ENCODE measurements at places on chromosomes 11 and 22.

DNA sequence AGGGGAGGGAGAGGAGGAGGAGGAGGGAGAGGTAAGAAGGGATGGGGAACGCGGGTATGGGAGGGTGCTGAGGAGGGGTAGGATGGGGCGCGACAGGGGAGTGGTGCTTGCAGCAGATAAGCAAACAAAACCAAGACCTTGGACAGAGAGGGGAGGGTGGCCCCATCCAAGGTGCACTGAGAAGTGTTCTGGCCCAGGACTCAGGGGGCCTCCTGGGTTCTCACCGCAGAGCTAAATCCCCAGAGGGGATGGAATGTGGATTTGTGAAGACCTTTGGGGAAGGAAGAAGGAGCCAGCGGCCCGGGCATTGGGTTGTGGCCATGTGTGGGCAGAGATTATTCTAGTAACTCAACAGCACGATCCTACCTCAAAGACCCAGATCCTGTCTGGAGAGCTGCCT is 90.9 kb upstream of the LINC01488 start:
- no peak for DNase-seq

- peak; percentile 61 for DNase-seq
Measured at GRCh38 chr11:63567044-63567840, 4.1 kb upstream of the PLAAT2 start.

DNA sequence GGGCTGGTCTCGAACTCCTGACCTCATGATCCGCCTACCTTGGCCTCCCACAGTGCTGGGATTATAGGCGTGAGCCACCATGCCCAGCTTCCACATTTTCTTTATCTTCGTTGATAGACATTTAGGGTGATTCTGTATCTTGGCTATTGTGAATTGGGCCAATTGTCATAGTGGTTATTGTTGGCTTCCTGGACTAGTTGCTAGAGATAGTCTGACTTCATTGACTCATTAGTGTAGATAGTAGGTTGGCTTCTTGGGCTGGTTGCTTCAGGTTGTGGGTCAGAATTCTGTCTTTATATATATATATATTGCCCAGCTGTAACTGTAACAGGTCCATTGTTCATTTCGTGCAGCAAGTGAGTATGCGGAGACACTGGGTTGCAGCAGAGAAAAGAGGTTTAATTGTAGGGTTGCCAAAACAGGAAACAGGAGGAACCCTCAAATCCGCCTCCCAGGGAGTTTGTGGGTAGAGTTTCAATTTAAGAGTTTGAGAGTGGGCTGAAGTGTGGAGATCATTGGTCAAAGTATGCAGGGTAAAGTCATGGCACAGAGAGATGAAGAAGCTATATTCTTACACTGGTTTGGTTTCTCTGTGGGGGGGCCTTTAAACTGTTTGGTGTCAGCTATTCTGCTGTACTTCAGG is 22.0 kb downstream of the ATG13 start:
- DNase-seq: no peak

DNA sequence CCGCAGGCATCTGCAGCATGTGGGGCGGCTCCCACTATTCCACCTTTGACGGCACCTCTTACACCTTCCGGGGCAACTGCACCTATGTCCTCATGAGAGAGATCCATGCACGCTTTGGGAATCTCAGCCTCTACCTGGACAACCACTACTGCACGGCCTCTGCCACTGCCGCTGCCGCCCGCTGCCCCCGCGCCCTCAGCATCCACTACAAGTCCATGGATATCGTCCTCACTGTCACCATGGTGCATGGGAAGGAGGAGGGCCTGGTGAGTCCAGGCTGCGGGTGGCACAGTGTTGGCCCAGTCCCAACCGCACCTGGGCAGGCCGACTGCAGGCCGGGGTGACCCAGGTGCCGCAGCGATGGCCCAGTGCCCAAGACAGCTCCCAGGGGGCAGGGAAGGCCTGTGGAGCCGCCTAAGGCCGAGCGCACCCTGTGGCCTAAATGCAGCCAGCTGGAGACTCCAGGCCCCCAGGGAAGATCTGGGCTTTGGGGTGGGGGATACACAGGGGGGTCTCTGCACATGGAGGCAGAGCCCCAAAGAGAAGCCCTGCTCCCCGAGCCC is 31.3 kb downstream of the MUC5B start:
- no peak for DNase-seq

GRCh38 chr11:65182258-65183170 is 786 bp downstream of the CAPN1 start:
- DNase-seq: peak; percentile 31

GRCh38 chr11:17960091-17960490 is 52.8 kb downstream of the SERGEF start:
- DNase-seq: no peak

- DNase-seq: no peak
Measured at GRCh38 chr11:121510438-121510837, 57.7 kb upstream of the SORL1-AS1 start.

DNA sequence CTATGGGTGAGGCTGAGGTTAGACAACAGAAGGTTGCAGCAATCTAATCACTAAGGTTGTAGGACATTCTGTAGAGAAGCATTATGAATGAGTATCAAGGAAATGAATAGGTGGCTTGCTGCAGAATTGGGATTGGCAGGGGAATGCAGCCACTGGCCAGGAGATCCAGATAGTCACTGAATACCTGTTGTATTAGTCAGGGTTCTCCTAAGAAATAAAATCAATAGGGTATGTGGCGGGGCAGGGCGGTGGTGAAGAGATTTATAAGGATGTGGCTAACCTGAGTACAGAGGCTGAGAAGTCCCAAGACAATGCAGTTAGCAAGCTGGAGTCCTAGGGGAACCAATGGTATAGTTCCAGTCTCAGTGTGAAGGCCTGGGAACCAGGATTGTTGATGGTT is 163.0 kb downstream of the SPON1 start:
- no peak for DNase-seq

- peak; percentile 30 for DNase-seq
Measured at GRCh38 chr11:122701143-122701542, 45.6 kb downstream of the UBASH3B start.

DNA sequence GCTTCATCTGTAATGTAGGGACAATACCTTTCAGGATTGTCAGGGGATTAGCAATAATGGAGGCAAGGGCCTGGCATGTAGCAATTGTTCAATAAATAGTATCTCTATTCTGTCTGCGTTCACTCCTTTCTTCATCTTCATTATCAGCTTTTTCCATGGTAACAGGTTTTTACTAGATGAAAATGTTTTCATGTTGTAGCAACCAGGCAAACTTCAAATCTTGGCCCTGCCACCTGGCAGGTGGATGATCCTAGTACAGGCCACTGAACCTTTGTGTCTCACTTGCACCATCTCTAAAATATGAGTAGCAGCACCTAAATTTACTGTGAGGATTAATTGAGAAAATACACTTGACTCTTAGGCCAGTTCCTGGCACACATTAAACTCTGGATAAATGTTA is 83.4 kb downstream of the SWAP70 start:
- no peak for DNase-seq

GRCh38 chr11:113613619-113614018 is 92.5 kb downstream of the TMPRSS5 start:
- DNase-seq: no peak

DNA sequence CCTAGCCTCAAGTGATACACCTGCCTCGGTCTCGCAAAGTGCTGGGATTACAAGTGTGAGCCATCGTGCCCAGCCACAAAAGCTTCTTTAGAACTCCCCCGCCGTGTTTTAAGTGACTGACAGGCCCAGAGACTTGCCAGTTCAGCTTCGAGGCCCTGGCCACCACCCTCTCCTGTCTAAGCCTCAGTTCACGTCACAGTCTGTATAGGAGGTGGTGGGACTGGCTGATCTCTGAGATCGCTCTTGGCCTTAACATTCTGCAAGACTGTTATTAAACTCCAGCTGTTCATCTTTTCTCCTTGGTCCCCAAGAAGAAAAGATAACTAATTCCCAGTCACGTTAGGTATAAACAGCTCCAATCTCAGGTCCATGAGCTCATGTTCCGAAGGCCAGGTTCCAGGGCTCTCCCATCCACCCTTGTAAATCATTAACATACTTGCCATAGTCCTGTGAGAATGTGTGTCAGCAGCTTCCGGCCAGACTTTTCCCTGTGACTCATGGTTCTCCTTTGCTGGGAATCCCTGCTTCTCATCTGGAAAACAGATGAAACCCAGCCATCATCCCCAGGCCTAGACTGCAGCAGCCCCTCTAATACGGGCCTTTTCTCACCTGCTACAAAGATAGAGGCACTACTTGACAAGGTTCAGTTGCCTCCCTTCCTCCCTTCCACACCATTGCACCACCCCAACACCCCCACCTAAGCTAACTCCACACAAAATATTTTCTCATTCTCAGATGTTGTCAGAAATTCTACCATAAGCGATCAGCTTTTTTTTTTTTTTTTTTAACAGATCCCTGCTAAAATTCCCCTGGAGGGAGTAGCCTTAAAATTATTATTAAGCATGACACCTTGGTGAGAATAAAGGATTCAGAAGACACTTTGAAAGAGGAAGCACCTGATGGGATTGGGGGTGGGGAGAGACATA is 5.6 kb upstream of the KIAA0930 start:
- no peak for DNase-seq

DNA sequence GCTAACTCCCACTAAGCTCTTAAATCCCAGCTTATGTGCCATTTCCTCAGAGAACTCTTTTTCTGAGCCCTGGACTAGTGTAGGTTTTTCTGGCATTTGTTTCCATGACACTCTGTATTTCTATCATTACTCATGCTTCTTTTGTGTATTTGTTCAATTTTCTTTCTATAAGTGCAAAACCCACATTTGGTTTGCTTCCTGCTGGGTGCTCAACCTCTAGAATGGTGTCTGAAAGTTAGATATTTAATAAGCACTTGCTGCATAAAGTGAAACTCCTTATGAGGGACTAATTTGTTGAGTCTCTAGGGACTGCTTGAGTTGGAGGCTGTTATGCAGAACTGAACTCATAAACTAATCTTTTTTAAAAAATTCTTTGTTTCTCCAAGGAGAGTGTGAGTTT is 68.6 kb downstream of the SYT9 start:
- no peak for DNase-seq

DNA sequence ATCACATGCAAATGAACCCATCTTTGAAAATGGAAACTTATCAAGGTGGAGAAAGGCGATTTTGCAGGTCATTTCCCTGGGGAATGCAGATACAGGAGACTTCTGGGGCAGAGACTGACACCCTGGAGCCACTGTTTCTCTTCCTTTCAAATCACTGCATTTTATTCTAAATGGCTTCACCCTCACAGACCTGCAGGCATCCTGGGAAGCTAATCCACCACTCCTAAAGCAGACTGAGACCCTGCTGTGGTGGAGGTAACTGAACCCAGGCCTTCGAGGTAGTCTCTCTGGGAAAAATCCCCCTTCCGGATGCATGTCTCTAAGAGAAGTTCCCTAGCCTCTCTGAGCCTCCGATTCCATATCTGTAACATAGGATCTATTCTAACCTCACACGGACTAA is 20.9 kb upstream of the CSNK2A3 start:
- no peak for DNase-seq

DNA sequence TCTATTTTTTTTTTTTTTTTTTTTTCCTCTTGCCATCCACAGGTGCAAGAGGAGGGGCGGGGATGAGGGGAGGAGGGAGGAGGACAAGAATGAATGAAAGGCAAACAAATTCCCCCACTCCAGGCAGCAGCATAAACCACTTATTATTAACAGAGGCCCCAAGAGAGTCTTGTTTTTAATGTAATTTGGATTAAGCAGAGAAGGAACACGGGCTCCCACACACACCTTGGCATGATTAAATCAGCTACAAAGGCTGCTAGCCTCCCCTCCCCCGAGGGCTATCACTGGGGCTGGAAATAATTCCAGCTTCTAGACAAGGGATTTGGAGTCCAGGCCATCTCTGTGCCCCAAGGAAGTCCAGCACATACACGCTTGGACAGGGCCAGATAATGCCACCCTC is 93.4 kb upstream of the DRD2 start:
- no peak for DNase-seq

GRCh38 chr11:45181193-45181888 is 34.9 kb downstream of the PRDM11 start:
- DNase-seq: no peak

GRCh38 chr11:85539029-85539689 is 88.0 kb downstream of the DLG2 start:
- no peak for DNase-seq

GRCh38 chr22:26658161-26658560 is 773 bp downstream of the MIAT start:
- DNase-seq: no peak

DNA sequence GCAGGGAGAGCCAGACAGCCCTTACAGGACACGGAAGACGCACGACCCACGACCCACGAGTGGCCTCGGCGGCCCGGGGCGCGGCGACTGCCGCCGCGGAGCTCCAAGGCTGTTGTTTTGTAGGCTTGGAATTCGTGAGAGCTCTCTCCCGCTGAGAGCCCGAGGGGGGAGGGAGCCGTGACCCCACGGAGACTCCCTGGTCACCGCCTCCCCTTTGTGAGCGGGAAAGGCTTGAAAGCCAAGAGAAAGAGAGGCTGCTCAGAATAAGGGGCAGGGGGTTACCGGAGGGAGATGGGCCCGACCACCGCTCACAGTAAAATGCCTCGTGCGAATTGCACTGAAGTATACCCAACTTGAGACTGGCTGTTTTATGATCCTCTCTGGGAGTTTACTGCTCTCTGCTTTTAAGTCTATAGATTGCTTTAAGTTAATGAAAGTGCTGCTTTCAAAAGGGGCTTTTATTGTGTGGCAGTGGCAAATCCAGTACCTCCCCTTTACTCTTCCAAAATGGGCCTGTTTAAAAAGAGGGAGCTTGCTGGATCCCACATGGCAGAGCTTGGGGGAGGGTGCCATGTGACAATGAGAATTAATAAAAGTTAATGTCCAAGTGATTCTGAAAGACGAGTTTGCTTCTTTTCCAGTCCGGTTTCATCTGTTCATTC is 2.9 kb downstream of the PKNOX2 start:
- no peak for DNase-seq

DNA sequence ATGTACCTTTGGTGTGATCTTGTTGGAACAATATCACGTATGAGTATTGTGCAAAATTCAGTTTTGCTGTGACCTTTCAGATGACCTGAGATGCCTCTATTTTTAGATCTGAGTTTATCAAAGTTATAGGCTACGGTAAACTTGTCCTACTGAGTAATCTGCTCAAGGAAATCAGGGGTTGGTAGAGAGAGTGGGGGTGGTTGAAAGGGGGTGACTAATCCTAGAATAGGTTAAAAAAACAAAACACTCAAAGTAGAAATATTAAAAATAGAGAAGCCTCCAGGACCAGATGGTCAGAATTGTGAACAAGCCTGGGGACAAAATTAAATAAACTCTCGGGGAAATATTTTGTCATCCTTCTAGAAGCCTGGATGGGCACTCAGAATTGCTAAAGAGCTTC is 59.9 kb upstream of the C11orf87 start:
- DNase-seq: no peak

- DNase-seq: no peak
Measured at GRCh38 chr22:19626666-19627065, 87.6 kb upstream of the SEPTIN5 start.

GRCh38 chr11:34926831-34927132 is 10.4 kb downstream of the PDHX start:
- no peak for DNase-seq

All from stimulated activated CD4-positive, alpha-beta T cell treated with anti-CD3 and anti-CD28 coated beads, Interleukin-15, amount 100 ng/mL, for 24 hours (primary cell).